SK-N-SH (cell line): ENCODE measurements at places on chromosomes 5 and 9. TPM values are rescaled to one million over a fixed set of nuclear protein-coding genes. Genes with fewer than 3 reads are reported as not detected.

DNA sequence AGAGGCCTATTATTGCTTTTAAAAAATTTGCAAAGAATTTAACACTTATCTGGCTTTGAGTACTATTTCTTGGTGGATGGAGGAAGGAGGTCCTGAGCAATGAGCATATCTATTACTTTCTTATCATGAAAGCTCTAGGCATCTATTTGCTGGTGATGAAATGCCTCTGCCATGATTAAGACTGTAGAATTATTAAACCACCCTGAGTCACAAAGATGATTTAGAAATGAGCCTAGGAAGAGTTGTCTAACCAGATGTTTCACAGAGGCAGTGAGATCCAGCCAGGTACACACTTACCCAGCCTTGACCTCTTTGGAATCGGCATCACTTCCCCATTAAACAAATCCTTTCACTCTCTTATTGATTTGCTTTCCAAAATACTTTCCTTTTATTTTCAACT lies 304.4 kb upstream of the KIF2A start:
- no peak overlapping the region for H3K4me3 ChIP-seq
- no peaks in the 10 kb centered on the region for H3K36me3 ChIP-seq
- no peak overlapping the region for H3K27ac ChIP-seq
- no peaks in the 10 kb centered on the region; the same call in 1 of the 2 replicates for H3K27me3 ChIP-seq
- no peak for DNase-seq
- H3K4me1 ChIP-seq: no peaks in the 10 kb centered on the region

- peak; percentile 32 for DNase-seq
- H3K27me3 ChIP-seq: no peaks in the 10 kb centered on the region
- H3K27ac ChIP-seq: no peak overlapping the region
- no peaks in the 10 kb centered on the region for H3K36me3 ChIP-seq
- no peaks in the 10 kb centered on the region for H3K4me1 ChIP-seq
These were observed 150.1 kb downstream of the OSTF1 start for GRCh38 chr9:75238311-75238976.

The CDX1 gene
- polyA plus RNA-seq: 0.23 and 0.26 TPM in 2 replicates

- no peak overlapping the region for H3K4me3 ChIP-seq
- no peaks in the 10 kb centered on the region for H3K27me3 ChIP-seq
- DNase-seq: no peak
- H3K4me1 ChIP-seq: no peaks in the 10 kb centered on the region
These were observed 41.3 kb downstream of the ITK start for GRCh38 chr5:157221959-157222358.

- H3K4me3 ChIP-seq: no peak overlapping the region
- no peak overlapping the region for H3K27ac ChIP-seq
- no peaks in the 10 kb centered on the region for H3K27me3 ChIP-seq
These were observed 1926.3 kb upstream of the WWC1 start for GRCh38 chr5:166365164-166365563.

DNA sequence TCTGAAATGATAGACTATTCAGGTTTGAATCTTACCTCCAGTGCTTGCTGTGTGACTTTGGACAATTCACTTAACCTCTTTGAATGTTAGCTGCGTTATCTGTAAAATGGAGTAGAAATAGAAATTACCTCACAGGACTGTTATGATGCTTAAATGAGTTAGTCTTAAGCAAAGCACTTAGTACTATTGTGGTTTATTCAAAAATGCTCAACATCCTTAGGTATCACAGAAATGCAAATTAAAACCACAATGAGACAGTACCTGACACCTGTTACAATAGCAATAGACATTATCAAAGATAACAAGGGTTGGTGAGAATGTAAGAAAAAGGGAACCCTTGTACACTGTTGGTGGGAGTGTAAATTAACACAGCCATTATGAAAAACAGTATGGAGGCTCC lies 77.6 kb upstream of the FREM1 start:
- peaks cover 18% of the 10 kb centered on the region for H3K36me3 ChIP-seq
- peaks cover 5% of the 10 kb centered on the region for H3K4me1 ChIP-seq
- H3K27me3 ChIP-seq: no peaks in the 10 kb centered on the region
- H3K4me3 ChIP-seq: no peak overlapping the region

- no peak for DNase-seq
- no peaks in the 10 kb centered on the region for H3K36me3 ChIP-seq
- H3K27ac ChIP-seq: no peak overlapping the region
These were observed 998.1 kb downstream of the TLE1 start for GRCh38 chr9:80691229-80691628.

- H3K36me3 ChIP-seq: no peaks in the 10 kb centered on the region
- peak within 1 kb of the TSS; percentile 66 for H3K4me3 ChIP-seq
- peaks cover 4% of the 10 kb centered on the region; the same call in 1 of the 2 replicates for H3K4me1 ChIP-seq
These were observed at the start of gene AFAP1L1 for GRCh38 chr5:149271716-149272563. Gene AFAP1L1 (plus strand): TSS chr5:149271859. CDS start chr5:149271969, 110 bp downstream.

The WNK2 gene
- 0.12 and 0.36 TPM in 2 replicates for polyA plus RNA-seq

DNA sequence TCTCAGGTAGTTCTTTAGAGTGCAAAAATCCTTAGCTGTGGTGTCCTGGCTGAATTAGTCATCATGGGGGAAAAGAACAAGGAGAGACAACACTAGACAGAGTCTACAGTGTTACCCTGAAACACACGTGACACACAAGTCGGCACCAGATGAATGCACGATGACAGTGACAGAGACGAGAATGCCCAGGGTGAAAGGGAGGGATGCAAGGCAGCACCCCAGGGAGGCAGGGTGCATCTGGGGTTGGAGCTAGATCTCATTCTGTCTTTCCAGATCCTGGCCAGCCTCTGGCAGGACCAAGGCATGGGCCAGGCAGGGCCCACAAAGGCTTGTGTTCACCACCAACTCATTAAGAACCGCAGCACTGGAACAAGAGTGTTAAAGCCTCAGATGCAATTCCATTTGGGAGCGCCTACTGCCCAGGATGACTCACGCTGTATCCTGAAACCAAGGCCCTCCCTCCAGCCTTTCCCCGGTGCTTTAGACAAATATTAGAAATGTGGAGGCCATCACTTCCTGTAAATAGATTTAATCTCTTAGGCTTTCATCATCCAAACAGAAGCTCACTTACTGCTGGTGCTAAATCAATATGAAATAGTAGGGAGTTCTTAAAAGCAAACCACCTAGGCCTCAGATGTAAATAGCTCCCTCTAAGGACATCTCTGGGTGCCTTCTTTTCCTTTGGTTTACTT lies 56.1 kb downstream of the IRX2 start:
- H3K4me1 ChIP-seq: no peaks in the 10 kb centered on the region
- DNase-seq: no peak
- H3K27ac ChIP-seq: no peak overlapping the region
- 0 out of 2 replicates have a peak, but pooled peaks cover 2% of the 10 kb centered on the region for H3K27me3 ChIP-seq

GRCh38 chr9:89448381-89448780 lies 49.5 kb downstream of the SEMA4D start:
- no peaks in the 10 kb centered on the region for H3K36me3 ChIP-seq
- no peaks in the 10 kb centered on the region for H3K4me1 ChIP-seq
- no peaks in the 10 kb centered on the region for H3K27me3 ChIP-seq
- DNase-seq: no peak

The UBTD2 gene
- polyA plus RNA-seq: 13.8 and 15.5 TPM in 2 replicates

The FIBCD1 gene
- 0.86 and 1.3 TPM in 2 replicates for polyA plus RNA-seq

DNA sequence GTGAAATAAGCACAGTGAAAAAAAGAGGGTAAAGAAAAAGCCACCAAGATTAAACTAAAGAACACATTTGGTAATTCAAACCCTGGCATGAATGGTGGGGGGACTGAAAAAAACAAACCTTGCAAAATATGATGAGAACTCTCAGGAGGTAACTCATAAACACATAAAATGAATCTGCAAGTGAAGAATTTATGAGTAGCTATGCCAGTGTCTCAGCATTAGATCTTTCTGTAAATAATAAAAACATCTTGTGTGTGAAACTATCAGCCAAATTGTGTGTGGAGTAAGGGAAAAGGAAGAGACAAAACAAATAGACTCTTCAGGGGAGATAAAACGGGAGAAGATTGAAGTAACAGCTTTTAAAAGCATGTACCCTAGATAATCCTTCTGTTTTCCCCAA lies 129.6 kb upstream of the SPEF2 start:
- no peaks in the 10 kb centered on the region for H3K27me3 ChIP-seq
- H3K4me3 ChIP-seq: no peak overlapping the region
- DNase-seq: no peak
- no peak overlapping the region for H3K27ac ChIP-seq
- H3K36me3 ChIP-seq: no peaks in the 10 kb centered on the region

The RABEPK gene
- polyA plus RNA-seq: 55.1 and 62.1 TPM in 2 replicates

The RMRP gene
- polyA plus RNA-seq: 64.9 and 157 TPM in 2 replicates

DNA sequence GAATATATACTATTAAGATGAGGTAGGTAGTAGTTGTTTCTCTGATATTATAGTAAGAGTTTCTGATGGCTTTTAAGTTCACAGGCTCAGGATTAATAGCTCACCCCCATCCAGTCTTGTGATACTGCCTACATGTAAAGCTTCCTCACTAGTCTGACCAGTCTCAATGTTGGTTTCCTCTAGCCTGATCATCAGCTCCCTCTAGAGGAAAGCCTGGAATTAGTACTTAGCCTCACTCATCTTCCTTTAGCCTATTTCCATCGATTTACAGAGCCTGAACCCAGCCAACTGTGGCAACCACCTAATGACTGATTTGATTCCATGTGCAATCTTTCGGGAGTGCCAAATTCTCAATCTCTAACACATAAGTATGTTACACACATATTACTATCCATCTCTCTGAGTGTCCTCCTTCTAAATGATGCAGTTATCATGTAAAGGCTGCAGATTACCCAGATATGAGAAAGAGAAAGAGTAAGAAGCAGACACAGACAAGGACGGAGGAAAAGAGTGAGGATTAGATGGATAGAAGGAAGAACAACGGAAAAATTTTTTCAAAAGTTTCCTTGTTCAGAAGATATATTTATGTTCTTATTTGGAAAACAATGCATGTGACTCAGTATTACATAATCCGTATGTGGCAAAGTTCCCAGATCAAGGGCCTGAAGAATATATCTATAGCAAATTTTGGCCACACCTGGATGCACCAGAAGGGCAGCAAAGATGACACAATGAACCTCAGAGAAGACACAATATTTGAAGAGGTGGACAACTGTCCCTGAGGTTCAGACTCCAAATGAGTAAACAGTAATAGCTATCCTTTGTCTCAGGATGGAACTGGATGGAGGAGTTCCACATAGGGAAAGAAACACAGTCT lies 333.7 kb downstream of the ELAVL2 start:
- H3K36me3 ChIP-seq: no peaks in the 10 kb centered on the region
- H3K27ac ChIP-seq: no peak overlapping the region
- H3K4me1 ChIP-seq: no peaks in the 10 kb centered on the region

The PCDHA12 gene
- polyA plus RNA-seq: 0.54 and 0.70 TPM in 2 replicates

DNA sequence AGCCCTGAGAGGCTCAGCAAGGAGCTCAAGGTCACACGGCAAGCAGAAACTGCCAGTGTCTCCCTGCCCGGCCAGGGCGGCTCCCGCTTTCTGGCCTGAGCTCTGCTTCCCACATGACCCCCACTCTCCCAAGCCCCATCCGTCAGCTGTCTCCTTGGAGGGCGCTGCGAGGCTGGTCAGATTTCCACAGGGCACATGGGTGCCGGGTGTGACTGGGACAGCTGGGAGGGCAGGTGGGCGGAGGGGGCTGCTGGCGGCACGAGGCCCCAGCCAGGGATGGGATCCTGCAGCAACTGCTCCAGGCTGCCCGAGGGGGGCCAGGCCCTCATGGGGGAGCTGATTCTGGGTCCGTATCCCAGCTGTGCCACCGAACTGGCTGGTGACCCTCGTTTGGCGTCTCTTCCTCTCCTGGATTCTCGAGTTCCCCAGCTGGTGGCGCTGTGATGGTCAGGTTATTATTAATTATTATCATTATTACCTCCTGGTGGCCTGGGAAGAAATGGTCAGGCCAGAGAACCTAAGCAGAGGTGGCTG lies 12.9 kb upstream of the WDR38 start:
- H3K4me1 ChIP-seq: peaks cover 5% of the 10 kb centered on the region
- H3K36me3 ChIP-seq: no peaks in the 10 kb centered on the region
- H3K4me3 ChIP-seq: no peak overlapping the region
- no peak overlapping the region for H3K27ac ChIP-seq
- no peaks in the 10 kb centered on the region for H3K27me3 ChIP-seq

DNA sequence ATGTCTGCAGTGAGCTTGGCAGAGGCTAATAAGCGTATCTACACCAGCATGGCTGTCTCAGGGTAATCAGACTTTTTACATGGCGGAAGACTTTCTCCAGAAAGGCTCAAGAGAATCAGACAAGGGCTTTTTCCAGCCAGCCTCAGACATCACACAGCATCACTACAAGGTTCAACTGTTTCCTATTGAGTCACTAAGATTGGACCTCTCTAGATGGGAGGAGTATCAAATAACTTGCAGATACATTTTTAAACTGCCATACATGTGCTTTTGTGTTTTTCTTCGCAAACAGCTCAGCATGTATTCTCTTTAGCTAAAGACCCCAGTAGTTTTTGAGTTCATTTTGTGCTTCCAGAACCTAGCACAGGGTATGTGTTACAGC lies 22.9 kb upstream of the PIK3R1 start:
- H3K4me3 ChIP-seq: no peak overlapping the region
- DNase-seq: no peak
- no peaks in the 10 kb centered on the region for H3K4me1 ChIP-seq

DNA sequence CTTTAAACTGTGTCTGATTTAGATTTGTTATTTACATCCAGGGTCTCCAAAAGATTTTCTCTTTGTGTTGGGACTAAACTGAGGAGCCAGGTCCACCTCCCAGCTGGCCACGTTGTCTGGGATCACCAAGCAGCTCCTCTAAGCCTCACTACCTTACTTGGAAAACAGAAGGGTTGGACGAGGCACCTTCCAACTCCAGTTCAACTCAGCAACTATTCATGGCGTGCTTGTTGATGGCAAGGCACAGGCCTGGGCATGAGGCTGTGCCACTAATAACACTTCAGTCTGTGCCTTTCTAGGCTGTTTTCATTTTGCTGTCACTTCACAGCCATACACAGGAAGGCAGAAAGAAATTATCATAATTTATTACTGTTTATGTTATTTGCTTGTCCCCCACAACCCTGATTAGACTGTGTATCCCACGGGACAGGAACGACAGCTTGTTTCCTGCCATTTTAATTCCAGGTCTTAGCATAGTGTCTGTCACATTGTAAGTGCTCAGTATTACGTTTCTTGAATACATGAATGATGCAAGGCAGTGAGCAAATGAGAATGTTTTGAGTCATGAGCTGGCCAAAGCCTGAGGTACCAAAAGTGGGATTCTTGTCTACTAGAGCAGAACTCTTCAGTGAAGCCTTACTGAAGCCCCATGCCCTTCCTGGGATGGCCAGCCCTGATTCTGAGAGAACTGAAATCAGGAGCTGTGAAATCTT lies 125.8 kb downstream of the GALNT10 start:
- H3K27ac ChIP-seq: no peak overlapping the region
- DNase-seq: no peak
- H3K36me3 ChIP-seq: peaks cover 20% of the 10 kb centered on the region
- H3K27me3 ChIP-seq: no peaks in the 10 kb centered on the region

GRCh38 chr9:131319486-131319885 lies 30.0 kb downstream of the PLPP7 start:
- no peak overlapping the region for H3K27ac ChIP-seq
- H3K4me3 ChIP-seq: no peak overlapping the region
- peaks cover 9% of the 10 kb centered on the region; the same call in 1 of the 2 replicates for H3K4me1 ChIP-seq
- H3K36me3 ChIP-seq: no peaks in the 10 kb centered on the region
- no peaks in the 10 kb centered on the region for H3K27me3 ChIP-seq

The TRUB2 gene
- 18.8 and 23.3 TPM in 2 replicates for polyA plus RNA-seq

DNA sequence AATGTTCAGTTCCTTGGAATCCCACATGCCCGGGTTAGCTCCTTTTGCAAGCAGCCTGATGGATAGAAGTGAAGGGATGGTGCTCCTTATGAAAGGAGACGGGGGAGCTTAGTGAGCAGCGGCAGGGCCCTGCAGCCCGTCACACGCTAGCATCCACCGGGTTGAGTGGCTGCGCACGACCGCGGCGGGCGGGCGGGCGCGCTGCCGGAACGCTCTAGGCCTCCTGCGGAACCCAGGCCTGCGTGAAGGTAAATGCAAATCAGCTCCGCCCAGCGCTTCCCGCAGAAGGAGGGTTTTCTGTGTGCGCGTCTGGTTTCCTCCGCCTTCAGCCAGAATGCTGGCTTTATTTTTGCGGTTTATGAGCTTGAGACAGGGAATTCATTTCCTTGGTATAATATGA lies 19.8 kb downstream of the IL12B start:
- no peaks in the 10 kb centered on the region for H3K36me3 ChIP-seq
- no peak for DNase-seq
- no peak overlapping the region for H3K27ac ChIP-seq
- no peak overlapping the region for H3K4me3 ChIP-seq

The RANBP3L gene
- polyA plus RNA-seq: not detected in 2 replicates
